ENCODE measurements at places on chromosomes 11 and 22. TPM values are rescaled to one million over a fixed set of nuclear protein-coding genes. Genes with fewer than 3 reads are reported as not detected.

GDPD4 gene
- total RNA-seq: 10.2 TPM

DNA sequence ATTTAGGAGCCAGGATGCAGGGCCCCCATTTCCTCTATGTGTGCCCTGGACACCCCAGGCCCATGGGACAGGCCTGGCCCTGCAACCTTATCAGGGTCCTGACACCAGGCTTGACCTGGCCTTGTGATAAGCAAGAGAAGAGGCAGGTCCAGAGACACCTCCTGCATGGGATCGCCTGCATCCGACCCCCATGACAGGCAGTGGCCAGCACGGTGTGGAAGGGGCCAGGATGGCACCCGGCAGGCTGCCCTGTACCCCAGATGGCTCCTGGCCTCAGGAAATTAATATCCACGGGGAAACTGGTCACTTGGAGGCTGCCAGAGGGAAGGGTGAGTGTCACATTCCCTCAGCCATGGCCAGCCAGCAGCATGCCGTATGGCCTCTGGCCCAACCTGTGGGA, 6.8 kb downstream of the KRTAP5-9 start:
- no peak for DNase-seq

CSNK2A3 gene
- total RNA-seq: 0.58 TPM

DNA sequence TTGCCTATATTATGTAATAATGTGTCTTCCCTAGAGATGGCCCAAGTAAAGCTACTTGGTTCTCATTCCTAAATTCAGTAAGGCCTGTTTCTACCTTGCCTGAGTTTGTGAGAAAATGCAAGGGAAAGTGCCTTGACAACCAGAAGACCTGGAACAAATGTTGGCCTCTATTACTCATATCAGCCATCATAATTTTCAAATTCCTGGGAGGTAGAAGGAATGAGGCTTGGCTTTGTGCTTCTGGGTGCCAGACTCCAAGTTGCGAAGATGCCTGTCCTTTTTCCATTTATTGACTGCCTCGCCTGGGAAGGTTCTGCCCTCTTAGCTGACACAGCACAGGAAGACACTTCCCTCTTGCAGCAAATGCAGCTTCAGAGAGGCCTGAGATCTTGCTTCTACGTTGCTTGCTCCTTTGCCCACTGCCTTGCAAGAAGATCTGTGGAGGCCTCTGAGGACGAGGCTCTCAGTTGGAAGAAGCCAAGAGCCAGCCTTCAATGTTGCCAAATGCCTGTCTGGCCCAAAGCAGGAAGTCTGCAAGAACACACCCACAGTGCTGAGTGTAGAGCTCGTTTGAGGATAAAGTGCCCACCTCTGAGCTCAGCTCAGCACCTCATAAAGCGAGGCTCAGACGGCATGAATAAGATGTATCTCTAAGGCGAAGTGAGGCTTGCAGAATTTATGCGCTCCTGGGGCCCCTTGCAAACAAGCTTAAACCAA, 120.1 kb downstream of the GALNT18 start:
- DNase-seq: no peak

CASP5 gene
- not detected for total RNA-seq

DNA sequence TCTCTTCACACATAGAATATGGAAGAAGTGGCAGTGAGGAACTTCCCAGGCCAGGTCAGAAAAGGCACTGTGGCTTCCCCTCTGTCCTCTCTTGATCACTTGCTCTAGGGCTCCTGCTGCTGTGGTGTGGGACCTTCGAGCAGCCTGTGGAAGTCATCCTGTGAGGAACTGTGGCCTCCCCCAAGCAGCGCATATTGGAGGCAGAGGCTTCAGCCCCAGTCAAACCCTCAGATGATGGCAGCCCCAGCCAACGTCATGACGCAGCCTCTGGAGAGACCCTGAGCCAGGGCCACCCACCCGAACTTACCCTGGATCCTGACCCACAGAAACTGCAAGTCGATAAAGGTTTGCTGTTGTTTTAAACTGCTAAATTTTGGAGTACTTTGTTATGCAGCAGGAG, 444.9 kb downstream of the TBC1D22A start:
- peak; percentile 11 for DNase-seq

DNA sequence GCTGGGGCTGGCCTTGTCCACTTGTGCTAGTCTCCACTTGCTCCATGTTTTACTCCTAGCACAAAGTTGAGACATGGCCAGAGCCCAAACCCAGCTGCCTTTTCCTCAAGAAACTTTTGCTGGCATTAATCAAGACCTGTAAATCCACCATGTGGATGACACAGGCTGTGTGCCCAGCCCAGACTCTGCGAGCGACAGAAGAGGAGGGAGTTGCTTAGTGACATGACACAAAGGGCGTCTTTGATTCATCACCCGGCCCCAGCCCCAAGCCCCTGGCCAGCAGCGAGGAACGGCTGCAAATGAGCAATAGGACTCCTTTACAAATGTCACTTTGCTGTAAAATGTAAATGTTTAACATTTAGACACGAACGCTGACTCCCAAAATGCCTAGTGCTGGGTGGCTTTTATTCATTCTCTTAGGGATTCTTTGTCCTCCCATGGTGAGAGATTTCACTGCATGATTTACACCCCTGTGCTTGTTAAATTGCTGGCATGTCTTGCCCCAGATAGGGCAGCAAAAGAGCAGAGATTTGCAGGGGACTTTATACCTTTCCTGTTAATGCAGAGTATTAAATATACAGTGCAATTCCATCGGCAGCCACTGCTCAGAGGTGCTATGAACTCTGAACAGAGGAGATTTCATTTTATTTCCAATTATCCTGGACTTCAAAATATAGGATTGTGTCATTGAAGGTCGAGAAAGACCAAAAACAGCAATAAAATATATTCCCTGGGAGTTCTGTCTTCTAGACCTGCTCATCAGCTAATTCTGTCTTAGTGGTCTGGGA, 263.6 kb upstream of the NCAM1 start:
- DNase-seq: no peak

OVCH2 gene
- not detected for total RNA-seq

GRCh38 chr11:17991783-17992433, 20.9 kb downstream of the SERGEF start:
- no peak for DNase-seq

DNA sequence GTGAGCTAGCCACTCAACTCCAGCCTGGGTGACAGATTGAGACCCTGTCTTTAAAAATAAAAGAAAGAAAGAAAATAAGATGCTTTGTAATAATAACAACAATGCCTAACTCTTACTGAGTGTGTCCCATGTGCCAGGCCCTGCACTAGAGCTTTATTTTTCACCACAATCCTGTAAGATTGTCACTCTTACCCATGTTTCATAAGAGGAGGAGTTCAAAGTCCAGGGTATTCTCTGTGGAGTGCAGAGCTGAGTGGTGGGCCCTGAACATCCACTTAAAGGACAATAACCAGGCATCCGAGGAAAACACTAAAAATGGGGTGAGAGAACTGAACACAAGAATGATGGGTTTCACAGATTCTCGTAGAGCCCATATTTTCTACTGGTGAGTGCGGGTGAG, 925 bp upstream of the C11orf52 start:
- no peak for DNase-seq

GRCh38 chr22:50530877-50531545, 1.2 kb upstream of the TYMP start:
- DNase-seq: peak; percentile 94

GRCh38 chr11:86099874-86100273, 31.0 kb upstream of the PICALM start:
- DNase-seq: no peak

DNA sequence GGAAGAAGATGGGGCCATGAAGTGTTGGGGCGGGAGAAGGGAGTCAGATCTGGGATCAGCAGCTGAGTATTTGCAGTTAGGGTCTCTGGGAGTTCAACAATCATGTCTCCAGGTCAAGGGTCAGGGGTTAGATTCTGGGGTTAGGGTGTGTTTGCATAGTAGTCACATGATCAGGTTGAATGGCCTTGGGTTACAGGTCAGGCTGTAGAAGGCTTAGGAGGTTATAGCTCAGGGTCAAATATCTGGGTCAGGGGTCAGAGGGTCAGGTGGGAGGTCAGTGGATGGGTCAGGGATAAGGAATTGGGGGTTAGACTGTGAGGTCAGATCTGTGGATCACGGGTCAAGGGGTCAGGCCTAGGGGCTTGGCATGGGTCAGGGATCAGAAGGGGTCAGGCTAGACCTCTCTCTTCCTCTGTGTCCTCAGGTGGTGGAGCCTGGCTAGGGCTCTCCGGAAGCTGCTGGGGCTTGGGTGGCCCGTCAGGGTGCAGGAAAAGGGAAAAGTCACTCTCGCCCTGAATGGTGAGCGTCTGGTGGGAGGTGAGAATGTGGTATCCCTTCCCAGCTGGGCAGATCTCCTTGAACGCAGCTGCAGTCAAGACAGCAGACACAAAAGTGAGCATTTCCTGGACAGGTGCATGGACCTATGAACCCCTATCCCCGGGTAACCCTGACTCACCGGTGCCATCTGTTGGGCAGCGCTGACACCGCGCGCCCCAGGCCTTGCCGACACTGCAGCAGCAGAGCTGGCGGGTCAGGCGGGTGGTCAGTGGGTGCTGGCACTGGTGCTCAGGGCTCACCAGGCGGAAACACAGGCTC, 6.4 kb downstream of the LTBP3 start:
- peak; percentile 76 for DNase-seq

RFPL2 gene
- total RNA-seq: not detected

DNA sequence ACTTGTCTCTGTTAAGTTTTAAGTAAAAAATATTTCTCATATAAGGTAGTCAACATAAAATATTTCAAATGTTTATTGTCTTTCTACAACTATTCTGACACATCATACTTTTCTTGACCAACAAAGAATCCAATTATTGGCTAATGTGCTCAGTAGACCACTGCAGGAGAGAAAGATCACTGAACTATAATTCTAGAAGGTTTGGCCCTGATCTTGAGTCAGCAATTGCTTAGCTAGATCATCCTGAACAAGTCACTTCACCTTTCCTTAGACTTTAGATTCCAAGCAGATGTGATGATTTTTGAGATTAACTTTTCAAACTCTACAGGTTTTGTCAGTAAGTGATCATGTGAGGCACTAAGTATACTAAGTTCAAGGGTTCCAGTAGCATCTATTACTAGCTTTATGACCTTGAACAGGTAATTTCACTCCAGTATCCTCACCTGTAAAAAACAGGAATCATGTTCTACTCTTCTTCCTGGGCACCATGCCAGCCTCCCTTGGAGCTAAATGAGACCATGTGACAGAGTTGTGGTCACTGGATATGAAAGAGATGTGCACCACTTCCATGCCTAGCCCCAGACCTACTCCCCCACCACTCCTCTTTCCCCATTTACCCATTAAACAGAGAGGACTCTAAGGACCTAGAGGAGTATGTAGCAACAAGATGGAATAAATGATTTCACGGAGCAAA, 17.3 kb downstream of the PGM2L1 start:
- DNase-seq: no peak

GRCh38 chr11:65651589-65652510, 10.9 kb downstream of the RELA start:
- peak; percentile 60 for DNase-seq
